Left renal cortex interstitium (tissue), 4 donors: ENCODE measurements at places on chromosomes 3 and 15.

- no peak for DNase-seq
These were observed 56.9 kb downstream of the ARRDC4 start for GRCh38 chr15:98017150-98017964.

GRCh38 chr3:117903226-117903625 lies 1131.4 kb downstream of the IGSF11 start:
- no peak for DNase-seq

DNA sequence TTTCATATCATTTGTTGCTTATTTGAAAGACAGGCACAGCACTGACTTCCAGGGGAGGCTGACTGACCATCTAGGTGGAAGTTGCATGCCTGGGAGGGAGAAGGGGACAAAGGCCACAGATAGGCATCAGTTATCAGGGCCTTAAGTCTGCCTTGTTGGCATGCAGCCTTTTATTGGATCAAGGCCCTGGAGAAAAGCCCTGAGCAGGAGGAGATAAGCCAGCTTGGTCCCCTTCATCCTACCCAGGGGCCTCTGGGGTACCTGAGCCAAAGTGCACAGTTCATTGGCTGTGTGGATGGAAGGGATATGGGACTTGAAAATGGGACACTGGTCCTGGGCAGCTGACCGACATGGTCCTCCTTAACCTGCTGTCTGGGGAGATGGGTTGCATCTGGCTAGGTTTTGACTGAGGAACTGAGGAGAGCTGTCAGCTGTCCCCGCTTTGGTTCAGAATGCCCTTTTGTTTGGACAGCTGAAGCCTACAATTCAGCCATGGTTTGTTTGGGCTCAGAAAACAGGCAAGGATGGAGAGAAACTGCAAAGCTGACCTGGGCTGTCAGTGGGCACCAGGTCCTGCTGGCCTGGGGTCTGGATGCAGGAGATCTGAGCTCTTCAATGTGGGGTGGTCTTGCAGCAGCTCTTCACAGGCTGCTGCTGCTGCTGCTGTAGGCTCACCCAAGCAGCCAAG lies 60.0 kb downstream of the FLNB start:
- no peak for DNase-seq

DNA sequence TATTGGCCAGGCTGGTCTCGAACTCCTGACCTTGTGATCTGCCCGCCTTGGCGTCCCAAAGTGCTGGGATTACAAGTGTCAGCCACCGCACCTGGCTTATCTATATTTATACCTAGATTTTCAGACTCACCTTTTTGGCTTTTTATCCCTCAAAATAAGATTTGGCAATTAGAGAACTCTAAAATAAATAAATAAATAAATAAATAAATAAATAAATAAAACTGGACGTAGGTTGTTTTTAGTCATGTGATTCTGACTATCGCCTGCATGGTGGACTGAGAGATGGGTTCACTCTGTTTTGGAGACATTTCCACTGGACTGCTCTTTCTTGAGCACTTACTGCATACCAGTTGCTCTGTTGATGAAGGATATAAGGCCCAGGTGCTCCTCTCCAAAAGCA lies 46.2 kb upstream of the AKAP13 start:
- DNase-seq: no peak

- DNase-seq: no peak
These were observed 49.4 kb upstream of the ACVR2B start for GRCh38 chr3:38404286-38404685.

- peak; percentile 53 for DNase-seq
These were observed 120.7 kb downstream of the LMLN start for GRCh38 chr3:198080521-198081384.

DNA sequence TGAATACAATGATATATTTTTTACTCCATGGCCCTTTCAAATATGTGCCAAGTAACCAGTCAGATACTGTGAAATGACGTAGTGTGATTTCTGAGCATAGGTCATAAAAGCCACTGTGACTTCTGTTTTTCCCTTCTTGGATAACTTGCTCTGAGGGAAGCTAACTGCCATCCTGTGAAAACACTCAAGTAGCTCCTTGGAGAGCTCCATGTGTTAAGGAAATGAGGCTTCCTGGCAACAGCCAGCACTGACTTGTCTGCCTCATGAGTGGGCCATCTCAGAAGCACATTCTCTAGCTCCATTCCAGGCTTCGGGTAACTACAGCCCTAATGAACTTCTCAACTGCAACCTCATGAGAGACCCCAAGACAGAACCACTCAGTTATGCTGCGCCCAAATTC lies 9.5 kb upstream of the CCDC80 start:
- no peak for DNase-seq

- no peak for DNase-seq
These were observed 4.0 kb downstream of the C3orf52 start for GRCh38 chr3:112089956-112090886.

GRCh38 chr3:31714495-31715280 lies 182.0 kb downstream of the STT3B start:
- DNase-seq: no peak

- no peak for DNase-seq
These were observed 32.2 kb downstream of the ARMC8 start for GRCh38 chr3:138219255-138219654.

- no peak for DNase-seq
These were observed 330.7 kb upstream of the SLCO3A1 start for GRCh38 chr15:91522605-91523332.

DNA sequence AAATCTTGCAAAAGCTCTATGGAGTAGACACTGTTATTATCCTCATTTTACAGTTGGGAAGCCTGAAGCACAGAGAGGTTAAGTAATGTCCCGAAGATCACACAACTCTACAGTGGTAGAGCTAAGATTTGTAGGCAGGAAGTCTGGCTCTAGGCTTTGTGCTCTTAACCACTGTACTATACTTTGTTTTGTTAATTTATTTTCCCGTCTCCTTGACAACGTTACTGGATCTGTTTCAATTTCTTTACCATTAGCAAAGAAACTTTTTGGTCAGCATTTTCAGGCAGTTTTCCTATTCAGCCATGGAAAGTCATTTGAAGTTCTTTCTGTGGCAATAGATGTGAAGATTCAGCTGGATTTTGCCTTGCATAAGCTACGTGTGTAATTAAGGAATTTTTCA lies 51.7 kb downstream of the OTOL1 start:
- DNase-seq: no peak

GRCh38 chr15:40850576-40851112 lies 6.8 kb downstream of the SPINT1 start:
- DNase-seq: no peak

DNA sequence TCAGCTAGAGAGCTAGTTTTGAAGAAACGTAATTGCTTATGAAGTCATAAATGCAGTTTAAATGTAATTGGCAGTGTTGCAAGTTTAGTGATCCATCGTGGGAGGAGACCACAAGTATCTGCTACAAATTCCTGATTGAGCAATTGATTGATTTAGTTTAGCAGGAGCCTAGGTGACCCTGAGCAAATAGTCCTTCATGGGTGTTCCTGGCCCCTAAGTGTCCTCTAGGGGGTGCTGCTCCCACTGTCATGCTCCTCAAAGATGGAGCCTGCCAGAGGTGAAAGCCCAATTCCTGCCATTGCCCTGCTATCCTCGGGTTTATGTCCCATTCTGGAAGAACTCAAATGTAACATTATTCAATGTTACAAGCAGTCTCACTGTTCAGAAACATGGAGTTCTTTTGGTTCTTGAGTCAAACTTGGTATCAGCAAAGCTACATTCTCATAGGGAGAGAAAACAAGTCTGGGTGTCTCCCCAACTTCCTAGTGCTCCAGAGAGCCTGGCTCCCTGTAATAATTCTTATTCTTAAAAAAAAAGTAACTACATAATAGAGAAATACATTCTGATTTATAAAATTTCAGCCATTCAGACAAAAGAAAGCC lies 29.8 kb upstream of the SENP5 start:
- no peak for DNase-seq

DNA sequence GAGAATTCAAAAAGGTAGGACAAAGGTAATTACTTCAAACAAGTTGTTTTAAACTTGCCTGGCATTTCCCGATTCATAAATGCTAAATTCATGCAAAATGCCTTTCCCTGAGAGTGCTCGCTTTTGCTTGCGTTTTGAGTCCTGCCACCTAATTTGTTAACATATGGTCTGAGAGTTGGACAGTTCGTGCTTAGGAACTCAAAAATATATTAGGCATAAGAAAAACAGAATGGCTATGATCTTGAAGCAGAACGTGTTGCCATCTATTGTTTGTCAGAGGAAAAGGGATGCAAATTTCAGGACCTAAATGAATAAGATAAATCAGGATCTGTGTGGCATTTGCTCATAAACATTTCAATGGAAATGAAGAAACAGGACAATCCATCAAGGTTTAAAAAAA lies 195.8 kb downstream of the ZMAT3 start:
- no peak for DNase-seq

- DNase-seq: no peak
These were observed 921 bp downstream of the LMLN start for GRCh38 chr3:197960694-197961581.

DNA sequence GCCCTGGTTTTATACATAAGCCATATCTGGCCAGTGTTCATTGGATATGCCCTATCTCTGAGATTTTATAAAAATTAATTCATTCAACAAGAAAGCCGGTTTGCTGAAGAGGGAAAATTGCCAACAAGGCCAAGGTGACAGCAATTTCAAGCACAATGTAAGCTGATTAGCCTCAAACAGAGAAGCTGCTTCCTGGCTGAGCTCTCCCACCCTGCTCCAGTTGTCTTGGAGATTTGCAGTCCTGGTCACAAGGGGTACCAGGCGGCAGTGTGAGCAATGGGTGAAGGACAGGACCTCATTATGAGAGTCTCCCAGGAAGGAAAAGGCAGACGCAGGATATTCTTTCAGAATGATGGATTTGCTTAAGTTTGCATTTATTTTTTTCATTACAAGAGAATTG lies 5.4 kb upstream of the THSD4 start:
- DNase-seq: no peak

DNA sequence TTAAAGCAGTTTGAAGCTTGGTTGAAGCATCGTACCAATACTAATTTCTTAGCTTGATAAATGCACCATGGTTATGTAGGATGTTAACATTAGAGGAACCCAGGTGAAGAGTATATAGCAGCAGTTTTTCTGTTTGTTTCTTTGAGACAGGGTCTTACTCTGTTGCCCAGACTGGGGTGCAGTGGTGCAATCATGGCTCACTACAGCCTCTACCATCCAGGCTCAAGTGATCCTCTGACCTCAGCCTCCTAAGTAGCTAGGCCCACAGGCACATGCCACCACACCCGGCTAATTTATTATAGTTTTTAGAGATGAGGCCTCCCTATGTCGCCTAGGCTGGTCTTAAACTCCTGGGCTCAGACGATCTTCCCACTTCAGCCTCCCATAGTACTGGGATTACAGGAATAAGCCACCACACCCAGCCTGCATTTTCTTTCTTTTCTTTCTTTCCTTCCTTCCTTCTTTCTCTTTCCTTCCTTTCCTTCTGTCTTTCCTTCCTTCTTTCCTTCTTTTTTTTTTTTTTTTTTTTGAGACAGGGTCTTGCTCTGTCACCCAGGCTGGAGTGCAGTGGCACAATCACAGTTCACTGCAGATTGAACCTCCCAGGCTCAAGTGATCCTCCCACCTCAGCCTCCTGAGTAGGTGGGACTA lies 6.1 kb downstream of the PEAK1 start:
- no peak for DNase-seq

- DNase-seq: no peak
These were observed 8.3 kb upstream of the LIPH start for GRCh38 chr3:185560676-185561075.

GRCh38 chr15:63240109-63240508 lies 37.3 kb upstream of the APH1B start:
- DNase-seq: no peak

GRCh38 chr3:85726241-85726640 lies 767.5 kb downstream of the CADM2 start:
- no peak for DNase-seq

DNA sequence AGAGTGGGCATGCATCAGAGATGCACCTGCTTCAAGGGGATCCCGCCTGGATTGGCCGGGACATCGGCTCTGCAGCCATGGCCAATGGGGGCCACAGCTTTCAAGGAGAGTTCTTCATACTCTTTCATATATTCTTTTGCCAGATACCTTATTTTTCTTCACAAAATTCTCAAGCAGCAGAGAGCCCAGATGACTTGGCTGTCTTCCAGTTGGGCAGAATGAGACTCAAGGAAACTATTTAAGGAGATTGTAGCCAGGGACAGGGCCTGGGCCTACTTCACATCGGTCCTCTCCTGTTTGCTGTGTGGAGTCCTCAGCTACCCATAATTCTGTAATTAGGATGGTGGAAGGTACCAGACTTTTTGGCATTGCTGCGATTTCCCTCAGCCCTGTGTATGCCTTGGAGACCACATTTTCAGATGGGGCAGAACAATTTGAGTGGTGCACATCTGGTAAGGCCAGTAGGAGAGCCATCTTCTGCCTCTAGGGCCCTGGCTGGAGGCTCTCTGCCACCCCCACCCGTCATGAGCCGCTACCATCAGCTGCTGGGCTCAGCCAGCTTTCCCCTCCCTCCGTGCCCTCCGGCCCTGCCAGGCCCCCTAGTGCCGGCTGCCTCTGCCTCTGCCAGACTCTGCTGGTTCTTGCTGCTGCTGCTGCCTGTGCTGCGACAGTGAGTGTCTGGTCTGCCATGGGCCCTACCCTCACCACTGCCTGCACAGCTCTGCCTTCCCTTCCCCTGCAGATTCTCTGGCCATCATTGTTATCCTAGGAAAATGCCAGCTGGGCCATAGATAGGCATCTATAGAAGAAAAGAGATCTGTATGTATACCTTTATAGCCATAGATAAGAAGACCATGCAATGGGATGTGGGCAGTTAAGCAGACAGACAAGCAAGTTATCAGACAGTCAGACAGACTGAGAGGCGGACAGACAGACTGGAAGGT lies 6.7 kb downstream of the PLIN1 start:
- no peak for DNase-seq

- DNase-seq: no peak
These were observed 4.4 kb downstream of the PLSCR4 start for GRCh38 chr3:146246526-146246925.

DNA sequence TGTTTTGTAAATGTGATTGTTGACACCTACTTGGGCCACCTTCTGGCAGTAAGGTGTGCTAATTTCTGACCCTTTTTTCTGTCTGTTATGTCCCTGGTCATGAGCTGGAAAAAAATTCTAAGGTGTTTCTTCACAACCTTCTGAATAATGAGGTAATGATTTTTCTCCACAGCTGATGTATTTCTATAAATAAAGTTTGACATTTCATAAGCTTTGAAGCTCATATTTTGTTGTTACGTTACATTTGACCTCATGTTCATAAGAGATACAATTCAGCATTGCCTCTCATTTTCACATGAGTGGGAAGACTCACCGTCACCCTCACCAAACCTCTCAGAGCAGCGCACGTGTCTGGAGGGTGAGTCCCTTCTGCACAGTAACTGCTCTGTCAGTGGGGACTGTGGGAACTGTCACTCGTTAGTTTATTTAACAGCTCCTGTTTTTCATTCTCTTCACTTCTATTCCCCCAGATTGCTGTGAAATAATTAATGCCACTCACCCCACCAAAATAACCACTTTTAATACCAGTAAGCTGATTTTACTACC lies 140.9 kb downstream of the PLCL2 start:
- no peak for DNase-seq

GRCh38 chr3:143830786-143831185 lies 17.5 kb downstream of the SLC9A9 start:
- no peak for DNase-seq

- DNase-seq: no peak
These were observed 6.3 kb downstream of the KAT2B start for GRCh38 chr3:20046556-20046955.

GRCh38 chr3:20197775-20198174 lies 11.8 kb upstream of the SGO1 start:
- no peak for DNase-seq
